RKO (cell line): ENCODE measurements at places on chromosomes 16 and 17.

DNA sequence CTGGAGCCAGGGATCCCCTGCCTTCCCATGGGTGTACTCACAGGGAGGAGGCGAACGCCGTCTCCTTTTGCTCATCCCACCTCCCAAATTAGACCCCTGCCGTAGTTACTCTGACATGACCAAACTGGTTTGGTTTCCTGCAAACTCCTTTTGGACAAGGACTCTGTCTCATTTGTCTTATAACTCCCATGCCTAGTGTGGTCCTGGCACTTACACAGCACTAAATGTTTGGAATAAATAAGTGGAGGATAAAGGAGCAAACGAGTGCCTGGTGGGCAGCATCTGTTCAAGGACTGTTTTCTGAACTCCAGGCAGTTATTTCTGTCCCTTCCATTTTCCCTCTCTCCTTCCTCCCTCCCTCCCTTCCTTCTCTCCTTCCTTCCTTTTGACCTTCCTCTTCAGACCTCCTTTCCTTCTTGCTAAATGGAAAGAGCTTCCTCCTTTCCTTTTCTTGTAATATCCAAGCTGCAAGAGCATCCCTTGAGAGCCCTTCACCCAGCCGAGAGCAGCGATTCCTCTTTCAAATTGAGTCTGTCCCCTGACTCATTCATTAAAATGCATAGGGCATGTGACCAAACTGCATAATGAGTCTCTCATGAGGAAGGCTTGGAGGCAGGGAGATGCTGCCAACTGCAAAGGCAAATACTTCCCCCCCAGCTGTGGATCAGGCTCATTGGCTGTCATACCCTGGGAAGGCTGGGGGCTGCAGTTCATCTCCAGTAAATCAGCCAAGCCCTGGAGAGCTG lies 36.8 kb downstream of the CHD9 start:
- DNase-seq, result no peak

- no peak for DNase-seq
Observed at GRCh38 chr16:26594666-26595065, 472.1 kb upstream of the C16orf82 start.

DNA sequence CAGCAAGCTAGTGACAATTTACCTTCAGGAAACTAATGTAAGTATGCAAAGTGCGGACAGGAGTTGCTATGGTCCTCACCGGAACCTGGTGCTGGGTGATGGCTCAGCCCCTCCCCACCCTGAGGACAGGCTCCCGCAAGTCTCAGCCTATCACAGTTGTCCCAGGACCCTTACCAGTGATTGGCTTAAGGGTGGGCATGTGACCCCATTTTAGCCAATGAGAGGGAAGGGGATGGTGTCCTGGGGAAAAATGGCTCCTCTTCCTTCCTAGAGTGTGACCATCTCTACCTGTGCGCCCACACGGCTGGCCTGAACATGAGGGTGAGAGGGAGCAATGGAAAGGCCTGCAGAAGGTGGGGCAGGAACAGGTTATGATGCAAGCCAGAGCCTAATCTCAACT lies 80.4 kb downstream of the C16orf78 start:
- no peak for DNase-seq

DNA sequence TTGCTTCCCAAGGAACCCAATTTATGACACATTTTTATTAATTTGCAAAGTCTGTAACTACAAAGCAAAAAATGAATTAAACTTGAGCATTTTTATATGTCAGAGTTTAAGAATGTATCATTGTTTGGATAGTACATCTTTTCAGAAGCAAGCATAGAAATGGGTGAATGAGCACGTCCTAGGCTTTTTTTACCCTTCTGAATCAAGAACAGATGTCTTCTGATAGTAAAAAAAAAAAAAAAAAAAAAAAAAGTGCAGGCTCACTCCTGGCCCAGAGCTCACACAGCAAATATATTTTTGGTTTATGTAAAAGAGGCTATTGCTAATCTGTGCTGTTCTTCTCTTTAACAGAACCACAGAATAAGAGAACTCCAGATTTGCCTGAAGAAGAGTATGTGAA lies 6.3 kb downstream of the TERF2IP start:
- no peak for DNase-seq

DNA sequence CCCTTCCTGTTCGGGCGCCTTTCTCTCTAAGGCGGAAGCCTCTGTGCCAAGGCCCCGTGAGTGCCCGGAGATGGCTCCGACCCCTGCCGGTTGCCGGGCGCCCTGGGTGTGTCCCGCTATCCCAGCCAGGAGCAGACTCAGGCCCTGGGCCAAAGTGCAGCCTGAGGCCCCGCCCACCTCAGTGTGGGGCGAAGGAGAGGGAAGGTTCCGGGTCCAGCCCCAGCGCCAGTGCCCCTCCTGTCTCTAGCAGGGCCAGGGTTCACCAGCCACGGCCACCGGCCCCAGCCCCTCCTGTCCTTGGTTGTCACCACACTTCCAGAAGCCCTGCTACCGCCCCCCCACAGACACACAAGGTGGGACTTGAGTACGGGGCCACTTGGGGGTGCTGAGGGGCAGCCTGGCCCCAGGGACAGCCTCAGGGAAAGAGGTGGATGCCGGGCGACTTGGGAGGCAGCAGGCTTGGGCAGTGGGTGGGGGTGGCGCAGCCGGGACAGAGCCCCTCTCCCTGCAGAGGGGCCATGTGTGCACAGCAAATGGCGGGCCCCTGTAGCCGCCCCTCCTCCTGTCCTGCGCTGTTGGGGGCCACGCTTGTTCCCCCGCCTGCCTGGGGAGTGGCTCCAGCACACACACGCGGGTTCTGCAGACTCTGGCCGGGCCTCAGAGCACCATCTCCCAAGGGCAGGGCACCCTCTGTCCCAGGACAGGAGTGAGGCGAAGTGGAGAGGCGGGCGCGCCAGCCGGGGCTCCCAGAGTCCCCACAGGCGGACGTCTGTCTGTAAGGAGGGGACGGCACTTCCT lies 6.0 kb downstream of the C1QTNF8 start:
- DNase-seq, result peak; percentile 27
